ENCODE measurements at places on chromosomes 5 and 9. TPM values are rescaled to one million over a fixed set of nuclear protein-coding genes. Genes with fewer than 3 reads are reported as not detected.

DNA sequence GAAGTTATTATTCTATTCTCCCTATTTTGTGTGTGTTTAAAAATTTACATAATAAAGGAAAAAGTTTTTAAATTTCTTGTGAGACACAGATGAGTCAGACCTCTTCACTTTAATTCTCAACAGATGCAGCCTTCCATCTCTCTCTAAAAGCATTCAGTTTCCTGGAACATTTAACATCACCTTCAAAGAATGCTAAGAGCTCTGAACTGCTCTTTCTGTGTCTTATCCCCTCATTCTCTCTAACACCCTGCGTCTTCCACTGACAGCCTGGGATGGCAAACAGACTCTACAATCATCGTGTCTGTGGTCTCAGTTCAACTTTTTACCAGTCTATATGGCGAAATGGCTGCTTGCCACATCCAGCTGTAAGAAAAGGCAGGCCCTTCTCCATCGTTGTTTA, 173.0 kb downstream of the HINT1 start:
- peak; percentile 86 for DNase-seq

Gene PTGER4
- 8.6 TPM for total RNA-seq

Gene JAKMIP2
- 15.1 TPM for total RNA-seq

GRCh38 chr5:157987259-157987658, 128.3 kb upstream of the CLINT1 start:
- no peak for DNase-seq

DNA sequence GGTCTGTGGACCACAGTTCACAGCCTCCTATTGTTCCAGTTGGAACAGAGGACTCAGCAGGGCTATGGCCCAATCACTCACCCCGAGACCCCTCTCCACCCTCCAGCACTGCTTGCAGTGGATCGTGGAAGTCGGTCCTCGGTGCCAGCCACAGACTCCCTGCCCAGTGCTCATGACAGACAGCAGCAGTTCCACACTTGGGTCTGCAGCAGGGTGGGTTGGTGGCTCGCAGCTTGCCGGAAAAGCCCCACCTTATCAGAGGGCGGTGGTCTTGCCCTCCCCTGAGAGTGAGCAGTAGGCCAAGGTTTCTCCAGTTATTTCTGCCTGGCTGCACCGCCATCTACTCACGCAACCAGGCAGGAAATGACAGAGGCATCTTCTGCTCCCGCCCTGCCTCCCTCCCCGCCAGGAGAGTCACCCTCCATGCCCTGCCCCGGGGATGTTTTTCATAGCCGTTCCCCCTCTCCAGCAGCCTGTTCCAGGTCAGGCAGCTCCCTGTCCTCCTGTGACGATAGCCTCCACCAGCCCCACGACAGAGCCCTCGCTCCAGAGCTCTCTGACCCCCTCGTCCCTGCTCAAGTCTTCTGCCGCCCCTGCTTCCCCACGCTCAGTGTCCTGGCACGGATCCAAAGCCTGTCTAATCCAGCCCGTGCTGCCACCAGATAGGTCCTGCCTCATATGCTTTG, 34.5 kb downstream of the UNC5A start:
- no peak for DNase-seq

GRCh38 chr5:35131723-35132122, 84.0 kb upstream of the AGXT2 start:
- DNase-seq: peak; percentile 31

Gene MCIDAS
- total RNA-seq: not detected

DNA sequence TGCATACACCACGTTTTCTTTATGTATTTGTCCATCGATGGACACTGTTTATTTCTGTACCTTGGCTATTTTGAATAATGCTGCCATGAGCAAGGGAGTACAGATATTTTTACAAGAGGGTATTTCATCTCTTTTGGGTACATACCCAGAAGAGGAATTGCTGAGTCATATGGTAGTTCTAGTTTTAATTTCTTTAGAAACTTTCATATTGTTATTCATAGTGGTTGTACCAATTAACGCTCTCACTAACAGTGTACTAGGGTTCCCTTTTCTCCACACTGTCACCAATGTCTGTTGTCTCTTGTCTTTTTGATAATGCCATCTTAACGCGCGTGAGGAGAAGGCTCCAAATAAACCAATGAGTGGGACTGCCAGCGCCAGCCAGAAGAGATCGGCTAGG, 257.6 kb upstream of the EDIL3 start:
- no peak for DNase-seq

Gene C5orf15
- 88.8 TPM for total RNA-seq

All from astrocyte (in vitro differentiated cells and primary cell).